ENCODE measurements at places on chromosomes 3 and 15.

- peak; percentile 77 for DNase-seq
Observed at GRCh38 chr3:37974121-37975083, 16.2 kb upstream of the VILL start.

- DNase-seq, result no peak
Observed at GRCh38 chr3:58800940-58801339, 134.4 kb upstream of the FAM3D start.

DNA sequence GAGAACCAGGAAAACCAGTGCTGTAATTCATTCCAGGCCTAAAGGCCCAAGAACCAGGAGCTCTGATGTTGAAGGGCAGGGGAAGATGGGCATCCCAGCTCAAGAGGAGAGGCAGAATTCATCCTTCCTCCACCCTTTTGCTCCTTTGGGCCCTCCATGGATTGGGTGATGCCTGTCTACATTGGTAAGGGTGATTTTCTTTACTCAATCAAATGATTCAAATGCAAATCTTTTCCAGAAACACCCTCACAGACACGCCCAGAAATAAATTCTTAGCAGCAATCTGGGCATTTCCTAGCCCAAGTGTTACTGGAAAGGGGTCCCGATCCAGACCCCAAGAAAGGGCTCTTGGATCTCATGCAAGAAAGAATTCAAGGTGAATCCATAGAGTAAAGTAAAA lies 17.6 kb upstream of the APOD start:
- no peak for DNase-seq

DNA sequence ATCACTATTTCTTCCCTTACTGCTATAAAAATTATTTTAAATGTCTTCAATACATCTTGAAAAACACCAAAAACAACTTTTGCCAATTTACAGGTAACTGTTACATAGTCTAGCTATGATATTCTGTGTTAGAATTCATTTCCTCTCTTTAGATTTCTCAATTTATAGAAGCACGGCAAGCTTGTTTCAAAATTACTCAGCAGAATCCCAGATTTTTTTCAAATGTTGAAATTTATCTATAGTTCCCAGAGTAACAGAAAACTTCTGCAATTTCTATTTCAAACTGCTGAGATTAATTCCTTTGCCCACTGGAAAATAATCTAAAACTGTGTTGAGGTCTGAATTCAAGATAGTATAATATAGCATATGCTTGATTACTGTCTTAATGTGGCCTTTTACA lies 41.2 kb downstream of the CCPG1 start:
- DNase-seq, result no peak

- no peak for DNase-seq
Observed at GRCh38 chr3:177058648-177059047, 138.6 kb downstream of the TBL1XR1 start.

DNA sequence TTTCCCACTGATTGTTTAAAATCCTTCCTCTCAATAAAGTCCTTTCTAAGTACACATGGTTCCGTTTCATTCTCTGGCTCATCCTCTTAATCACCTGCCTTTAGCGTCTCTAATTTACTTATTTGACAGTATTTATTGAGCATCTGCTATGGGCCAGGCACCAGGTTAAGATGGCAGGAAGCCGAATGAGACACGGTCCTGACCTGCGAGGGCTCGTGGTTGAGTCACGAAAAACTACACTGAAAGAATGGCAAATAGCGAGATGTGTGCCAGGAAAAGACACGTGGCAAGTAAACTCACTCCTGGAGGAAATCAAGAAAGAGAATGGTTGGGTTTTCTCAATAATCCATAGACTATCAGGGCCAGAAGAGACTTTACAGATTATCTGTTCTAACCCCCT lies 60.9 kb downstream of the HES1 start:
- no peak for DNase-seq

GRCh38 chr15:76200641-76201105 lies 110.6 kb downstream of the ETFA start:
- DNase-seq, result no peak

- peak; percentile 97 for DNase-seq
Observed at GRCh38 chr3:72447059-72447946, 400.9 kb downstream of the SHQ1 start.

GRCh38 chr3:40871394-40871793 lies 327.9 kb upstream of the CTNNB1 start:
- DNase-seq, result no peak
